ENCODE measurements at places on chromosomes 13 and 19.
A peak's percentile ranks its signal among the peaks of the same experiment; 100 is the strongest.

GRCh38 chr19:48968179-48968661 is 3.1 kb downstream of the FTL start:
- no peak for DNase-seq

DNA sequence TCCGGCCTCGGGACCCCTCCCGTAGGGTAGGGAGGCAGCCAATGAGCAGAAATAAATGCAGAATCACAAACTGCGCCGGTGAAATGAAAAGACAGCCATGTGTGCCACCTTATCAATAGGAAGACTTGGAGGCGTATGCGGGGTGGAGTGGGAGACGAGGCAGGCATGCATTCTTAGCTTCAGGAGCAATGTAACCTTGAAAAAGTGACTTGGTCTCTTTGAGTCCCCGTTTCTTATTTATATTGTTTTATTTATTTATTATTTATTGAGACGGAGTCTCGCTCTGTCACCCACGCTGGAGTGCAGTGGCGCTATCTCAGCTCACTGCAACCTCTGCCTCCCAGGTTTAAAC is 16.0 kb downstream of the SSC5D start:
- DNase-seq, result no peak

DNA sequence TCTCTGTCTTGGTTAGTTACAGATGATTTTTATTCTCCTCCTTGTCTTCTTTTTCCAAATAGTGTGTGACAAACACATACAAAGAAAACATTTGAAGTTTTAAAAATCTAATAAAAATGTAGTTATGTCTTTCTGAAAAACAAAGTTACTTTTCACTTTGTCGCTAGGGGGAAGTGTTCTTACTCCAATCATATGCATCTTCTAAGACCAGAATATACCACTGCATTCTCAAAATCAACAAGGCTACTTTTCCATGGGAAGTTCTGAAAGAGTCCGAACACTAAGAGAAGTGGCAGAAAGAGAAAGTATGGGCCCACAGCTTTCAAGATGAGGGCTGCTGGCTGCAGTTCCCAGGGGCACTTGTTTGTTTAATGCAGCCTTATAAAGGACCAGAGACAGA is 208.9 kb downstream of the DCT start:
- no peak for DNase-seq

- no peak for DNase-seq
Measured at GRCh38 chr13:112602189-112602588, 14.2 kb upstream of the TUBGCP3 start.

- DNase-seq, result peak; percentile 29
Measured at GRCh38 chr19:53511933-53512374, 26.0 kb upstream of the ZNF331 start.

DNA sequence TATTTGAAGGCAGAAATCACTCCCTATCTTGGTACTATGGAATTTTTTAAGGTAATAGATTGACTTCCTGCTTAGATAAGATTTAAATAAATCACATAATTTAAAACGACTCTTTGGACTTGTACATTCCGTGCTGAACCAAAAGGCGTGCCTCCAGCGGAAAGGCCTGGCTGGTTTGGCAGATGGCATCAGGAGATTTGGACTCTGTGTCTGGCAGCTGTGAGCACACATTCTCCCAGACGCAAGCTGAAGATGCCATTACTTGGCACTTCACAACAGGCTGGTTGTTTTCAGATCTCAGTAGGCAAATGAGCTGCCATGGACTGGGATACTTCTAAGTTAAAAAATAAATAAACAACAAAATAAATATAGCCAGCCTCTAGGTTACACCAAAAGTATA is 104.5 kb upstream of the SLC15A1 start:
- no peak for DNase-seq

DNA sequence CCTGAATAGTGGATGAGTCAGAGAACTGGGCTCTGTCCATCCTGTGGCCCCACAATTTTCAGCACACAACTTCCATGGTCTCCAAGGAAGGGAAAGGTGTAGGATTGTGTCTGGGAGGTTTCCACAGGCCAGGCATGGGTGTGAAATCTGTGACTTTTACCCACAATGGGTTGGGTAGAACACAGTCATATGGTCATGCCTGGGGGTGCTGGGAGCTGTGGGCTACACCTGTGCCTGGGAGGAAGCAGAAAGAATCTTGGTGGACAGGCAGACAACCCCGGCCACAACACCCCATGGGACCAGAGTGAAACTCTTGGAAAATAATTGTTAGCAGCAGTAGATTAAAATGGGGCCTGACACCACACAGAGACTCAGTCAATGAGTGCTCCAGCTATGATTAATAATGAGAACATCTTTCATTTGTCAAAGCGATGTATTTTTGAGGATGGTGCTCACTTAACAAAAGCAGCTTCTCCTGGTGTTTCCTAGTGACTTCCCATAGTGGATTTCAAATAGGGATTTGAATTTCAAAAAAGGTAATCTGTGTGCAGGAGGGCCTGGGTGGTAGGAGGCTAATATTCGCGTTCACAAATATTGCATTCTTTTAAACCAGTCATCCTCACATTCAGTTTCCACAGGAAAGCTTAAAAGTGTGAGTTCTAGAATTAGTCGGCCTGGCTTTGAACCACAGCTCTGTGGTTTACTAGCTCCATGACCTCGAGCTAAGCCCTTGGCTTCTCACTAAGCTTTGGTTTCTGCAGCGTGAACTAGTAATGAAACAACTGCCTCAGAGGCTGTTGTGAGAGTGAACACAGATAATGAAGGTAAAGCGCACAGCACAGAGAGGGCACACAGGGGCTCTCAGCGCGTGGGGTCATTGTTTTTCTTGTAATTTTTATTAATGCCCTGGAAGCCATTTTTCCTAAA is 89.3 kb upstream of the UQCRFS1 start:
- DNase-seq, result peak; percentile 74

DNA sequence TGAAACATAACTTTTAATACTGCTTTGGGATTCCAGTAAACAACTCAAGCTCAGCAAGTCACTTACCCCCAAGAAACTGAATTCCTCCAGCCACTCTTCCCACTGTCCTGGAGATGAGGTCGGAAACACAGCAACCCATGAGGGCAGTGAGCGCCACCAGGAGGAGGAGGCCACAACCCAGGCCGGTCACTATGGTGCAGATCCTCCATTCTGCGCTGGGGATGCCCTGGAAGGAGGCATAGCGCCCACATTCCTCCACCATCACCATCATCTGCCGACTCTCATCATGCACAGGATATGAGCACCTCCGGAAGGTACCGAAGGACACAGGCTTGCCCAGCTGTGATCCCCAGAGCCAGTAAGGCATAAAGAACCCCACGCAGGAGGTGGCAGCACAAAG is 2.2 kb downstream of the LHFPL6 start:
- no peak for DNase-seq

DNA sequence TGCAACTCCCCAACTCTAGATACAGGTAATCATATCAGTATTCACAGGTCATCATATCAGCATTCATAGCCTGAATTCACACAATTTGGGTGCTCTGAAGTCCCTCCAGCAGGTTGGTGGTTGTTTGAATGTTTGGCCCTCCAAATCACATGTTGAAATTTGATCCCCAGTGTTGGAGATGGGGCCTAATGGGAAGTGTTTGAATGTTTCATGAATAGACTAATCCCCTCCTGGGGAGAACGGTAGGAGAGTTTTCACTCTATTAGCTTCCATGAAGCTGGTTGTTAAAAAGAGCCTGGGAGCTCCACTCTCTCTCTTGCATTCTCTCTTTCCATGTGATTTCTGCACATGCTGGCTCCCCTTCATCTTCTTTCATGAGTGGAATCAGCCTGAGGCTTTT is 288.6 kb upstream of the PCDH9 start:
- no peak for DNase-seq

GRCh38 chr13:80550971-80551441 is 210.1 kb upstream of the SPRY2 start:
- DNase-seq, result no peak

GRCh38 chr13:40102854-40103253 is 447.4 kb downstream of the COG6 start:
- DNase-seq, result no peak

DNA sequence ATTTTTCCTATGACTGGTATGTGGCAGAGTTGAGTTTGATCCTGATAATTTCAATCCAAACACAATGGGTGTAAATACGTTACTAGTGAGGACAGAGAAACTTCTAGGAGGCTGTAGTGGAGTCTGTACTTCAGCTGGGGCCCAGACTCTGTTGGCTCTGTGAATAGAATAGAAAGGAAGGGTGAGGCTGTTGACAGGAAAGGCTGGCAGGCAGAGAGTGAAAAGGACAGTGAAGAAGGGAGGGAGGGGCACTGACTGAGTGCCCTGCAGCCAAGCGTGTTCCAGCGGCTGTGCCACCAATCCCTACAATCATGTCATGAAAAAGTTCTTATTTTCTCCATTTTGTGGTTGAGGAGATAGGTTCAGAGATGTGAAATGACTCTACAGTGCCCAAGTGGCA is 80.5 kb downstream of the MBNL2 start:
- no peak for DNase-seq

DNA sequence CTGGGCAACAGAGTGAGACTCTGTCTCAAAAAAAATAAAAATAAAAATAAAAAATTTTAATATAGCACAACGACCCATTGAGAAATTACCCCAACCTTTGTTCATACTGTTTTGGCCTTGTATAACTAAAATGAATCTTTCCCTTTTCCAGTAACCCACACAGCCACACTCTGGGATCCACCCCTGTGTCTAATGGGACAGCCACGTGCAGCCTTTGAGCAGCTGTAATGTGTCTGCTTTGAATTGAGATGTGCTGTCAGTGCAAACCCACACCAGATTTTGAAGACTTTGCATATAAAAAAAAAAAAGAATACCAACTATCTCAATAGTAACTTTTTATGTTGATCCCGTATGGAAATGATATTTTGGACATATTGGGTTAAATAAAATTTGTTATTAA is 112.7 kb upstream of the UBL3 start:
- no peak for DNase-seq

- no peak for DNase-seq
Measured at GRCh38 chr13:95740979-95741320, 64.0 kb downstream of the DNAJC3 start.

GRCh38 chr13:26966701-26967080 is 204.9 kb downstream of the USP12 start:
- no peak for DNase-seq

DNA sequence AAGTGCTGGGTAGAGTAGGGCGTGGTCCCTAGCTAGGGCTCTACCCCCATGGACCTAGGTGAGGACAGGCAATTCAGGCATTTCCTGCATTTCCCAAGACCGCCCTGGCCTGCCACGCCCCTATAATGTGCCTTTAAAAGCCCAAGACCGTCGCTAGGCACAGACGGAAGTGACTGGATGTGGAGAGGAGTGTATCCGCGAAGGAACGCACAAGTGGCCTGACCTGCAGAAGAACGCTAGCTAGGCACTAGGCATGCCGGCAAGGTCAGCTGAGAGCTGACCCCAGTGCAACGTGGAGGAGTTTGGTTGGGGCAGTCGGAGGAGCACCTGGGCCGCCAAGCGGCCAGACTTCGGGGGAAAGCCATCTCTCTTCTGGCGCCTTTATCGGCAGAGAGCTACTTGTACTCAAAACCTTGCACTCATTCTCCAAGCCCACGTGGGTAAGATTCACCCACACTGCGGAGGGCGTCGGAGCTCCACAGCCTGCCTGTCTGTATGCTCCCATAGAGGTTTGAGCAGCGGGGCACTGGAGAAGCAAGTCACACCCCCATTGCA is 370.0 kb downstream of the FGF9 start:
- DNase-seq, result no peak

DNA sequence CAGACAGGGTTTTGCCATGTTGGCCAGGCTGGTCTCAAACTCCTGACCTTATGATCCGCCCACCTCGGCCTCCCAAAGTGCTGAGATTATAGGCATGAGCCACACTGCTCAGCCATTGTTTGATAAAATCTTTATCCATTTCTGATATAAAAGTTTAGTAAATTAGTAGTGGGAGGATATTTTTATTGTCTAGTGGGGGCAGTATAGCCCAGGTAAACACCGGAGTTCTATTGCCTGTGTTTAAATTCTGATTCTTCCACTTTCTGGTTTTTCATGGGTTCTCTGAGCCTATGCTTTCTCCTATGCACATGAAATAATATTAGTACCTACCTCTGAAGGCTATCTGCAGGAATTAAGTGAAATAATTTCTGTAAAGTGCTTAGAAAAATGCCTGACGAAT is 20.1 kb upstream of the ARHGEF18 start:
- no peak for DNase-seq

- no peak for DNase-seq
Measured at GRCh38 chr19:31270897-31271296, 78.3 kb downstream of the TSHZ3 start.

DNA sequence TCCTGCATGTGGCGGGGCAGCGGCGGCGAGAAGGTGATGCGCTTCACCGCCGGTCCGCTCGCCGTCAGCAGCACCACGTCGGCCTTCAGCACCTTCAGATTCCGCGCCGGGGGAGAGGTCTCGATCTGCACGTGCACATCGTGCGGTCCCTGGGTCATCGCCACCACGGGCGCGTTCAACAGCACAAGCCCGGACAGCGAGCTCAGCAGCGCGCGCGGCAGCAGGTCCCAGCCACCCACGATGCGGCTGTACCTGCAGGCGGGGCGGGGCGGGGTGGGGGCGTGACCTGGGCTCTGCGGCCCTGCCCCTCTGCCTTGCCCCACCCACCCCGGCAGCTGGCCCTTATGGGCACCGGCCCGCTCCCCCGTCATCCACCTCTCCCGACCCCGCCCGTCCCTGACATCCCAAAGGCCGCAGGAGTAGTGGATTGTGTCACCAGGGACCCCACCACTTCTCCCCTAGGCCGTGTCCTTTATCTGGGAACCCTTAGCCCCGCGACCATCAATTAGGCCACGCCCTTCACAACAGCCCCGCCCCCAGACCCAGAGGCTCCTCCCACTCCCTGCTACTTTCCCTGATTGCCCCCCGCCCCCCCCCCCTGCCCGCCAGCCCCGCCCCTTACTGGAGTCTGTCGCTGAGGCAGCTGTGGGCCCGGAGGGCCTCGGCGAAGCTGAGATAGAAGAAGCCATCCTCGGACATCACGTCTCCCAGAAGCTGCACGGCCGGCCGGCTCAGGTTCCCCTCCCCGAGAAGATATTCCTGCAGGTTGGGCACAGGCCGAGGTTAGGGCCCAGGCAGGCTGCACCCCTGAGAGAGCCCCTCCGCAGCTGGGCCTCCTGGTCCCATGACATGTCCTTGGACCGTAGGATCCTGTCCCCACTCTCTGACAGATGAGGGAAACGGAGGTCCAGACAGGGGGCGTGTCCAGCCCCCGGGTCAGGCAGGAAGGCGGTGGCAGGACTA is 6.1 kb downstream of the IL4I1 start:
- DNase-seq, result peak; percentile 47

DNA sequence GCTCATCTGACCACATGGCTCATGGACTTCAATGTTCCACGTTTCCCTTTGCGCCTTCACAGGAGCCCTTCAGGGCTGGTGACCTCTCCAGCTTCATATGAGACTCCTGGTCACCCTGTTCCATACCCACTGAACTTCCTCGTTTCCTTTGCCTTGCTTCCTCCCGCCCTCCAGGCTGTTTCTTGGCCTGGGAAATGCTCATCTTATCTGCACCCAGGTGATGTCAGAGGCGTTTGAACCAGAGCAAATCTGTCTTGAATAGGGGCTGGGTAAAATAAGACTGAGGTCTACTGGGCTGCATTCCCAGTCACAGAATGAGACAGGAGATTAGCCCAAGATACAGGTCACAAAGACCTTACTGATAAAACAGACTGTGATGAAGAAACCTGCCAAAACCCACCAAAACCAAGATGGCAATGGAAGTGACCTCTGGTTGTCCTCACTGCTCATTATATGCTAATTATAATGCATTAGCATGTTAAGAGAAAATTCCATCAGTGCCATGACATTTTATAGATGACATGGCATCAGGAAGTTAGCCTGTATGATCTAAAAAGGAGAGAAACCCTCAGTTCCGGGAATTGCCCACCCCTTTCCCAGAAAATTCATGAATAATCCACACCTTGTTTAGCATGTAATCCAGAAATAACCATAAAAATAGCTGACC is 102.7 kb downstream of the DCLK1 start:
- no peak for DNase-seq

- no peak for DNase-seq
Measured at GRCh38 chr13:67048084-67048820, 181.9 kb downstream of the PCDH9 start.
